ENCODE measurements at places on chromosomes 11 and 22. TPM values are rescaled to one million over a fixed set of nuclear protein-coding genes. Genes with fewer than 3 reads are reported as not detected.

MMP11 gene
- total RNA-seq: 3.9 TPM

PARVB gene
- 38.2 TPM for total RNA-seq

CDC42EP2 gene
- total RNA-seq: 34.7 TPM

DDIAS gene
- total RNA-seq: 0.80 TPM

IL18 gene
- 20.3 TPM for total RNA-seq

RAB38 gene
- total RNA-seq: 3.2 TPM

FGF19 gene
- total RNA-seq: not detected

PIK3IP1 gene
- total RNA-seq: 58.5 TPM

OR2AG2 gene
- not detected for total RNA-seq

MOV10L1 gene
- total RNA-seq: 1.6 TPM

OR8A1 gene
- not detected for total RNA-seq

TMPRSS13 gene
- 0.58 TPM for total RNA-seq

PTPN5 gene
- 3.2 TPM for total RNA-seq

DSCAML1 gene
- 4.2 TPM for total RNA-seq

GGT1 gene
- 9.0 TPM for total RNA-seq

HPX gene
- 2.8 TPM for total RNA-seq

GP1BB gene
- total RNA-seq: 4.1 TPM

JAML gene
- total RNA-seq: 20.8 TPM

MYOD1 gene
- not detected for total RNA-seq

OPCML gene
- 4.5 TPM for total RNA-seq

EED gene
- 25.2 TPM for total RNA-seq

CFAP300 gene
- 4.8 TPM for total RNA-seq

RAG2 gene
- total RNA-seq: not detected

ACAT1 gene
- total RNA-seq: 72.5 TPM

ANO1 gene
- 3.4 TPM for total RNA-seq

TSPAN32 gene
- total RNA-seq: 7.3 TPM

FOLR2 gene
- 28.4 TPM for total RNA-seq

ACR gene
- 1.5 TPM for total RNA-seq

Data from sciatic nerve (tissue), 2 donors.